GM12892 (cell line): ENCODE measurements at places on chromosomes 1 and 21.

GRCh38 chr1:186763107-186763506, 65.6 kb upstream of the PLA2G4A start:
- DNase-seq, result no peak

GRCh38 chr1:43970502-43970901, 692 bp downstream of the DPH2 start:
- no peak for DNase-seq

DNA sequence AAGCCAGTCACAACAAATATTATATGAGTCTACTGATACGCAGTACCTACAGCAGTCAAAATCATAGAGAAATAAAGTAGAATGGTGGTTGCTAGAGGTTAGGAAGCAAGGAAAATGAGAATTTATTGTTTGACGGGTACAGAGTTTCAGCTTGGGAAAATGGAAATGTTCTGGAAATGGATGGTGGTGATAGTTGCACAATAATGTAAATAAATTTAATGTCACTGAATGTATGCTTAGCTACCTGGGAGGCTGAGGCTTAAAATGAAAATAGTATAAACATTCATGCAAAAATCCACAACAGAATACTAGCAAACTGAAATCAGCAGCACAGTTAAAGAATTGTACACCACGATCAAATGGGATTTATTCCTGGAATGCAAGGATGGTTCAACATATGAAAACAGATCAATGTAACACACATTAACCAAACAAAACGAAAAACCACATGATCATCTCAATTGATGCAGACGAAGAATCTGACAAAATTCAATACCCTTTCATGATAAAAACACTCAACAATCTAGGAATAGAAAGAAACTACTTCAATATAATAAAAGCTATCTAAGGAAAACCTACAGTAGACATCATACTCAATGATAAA, 10.7 kb downstream of the TUT4 start:
- no peak for DNase-seq

- DNase-seq, result no peak
These were observed 934 bp upstream of the MSH4 start for GRCh38 chr1:75795703-75796193.

- DNase-seq, result no peak
These were observed 150.8 kb downstream of the MAST2 start for GRCh38 chr1:45953934-45954847.

- DNase-seq, result no peak
These were observed 112.9 kb downstream of the GREM2 start for GRCh38 chr1:240499012-240499411.

DNA sequence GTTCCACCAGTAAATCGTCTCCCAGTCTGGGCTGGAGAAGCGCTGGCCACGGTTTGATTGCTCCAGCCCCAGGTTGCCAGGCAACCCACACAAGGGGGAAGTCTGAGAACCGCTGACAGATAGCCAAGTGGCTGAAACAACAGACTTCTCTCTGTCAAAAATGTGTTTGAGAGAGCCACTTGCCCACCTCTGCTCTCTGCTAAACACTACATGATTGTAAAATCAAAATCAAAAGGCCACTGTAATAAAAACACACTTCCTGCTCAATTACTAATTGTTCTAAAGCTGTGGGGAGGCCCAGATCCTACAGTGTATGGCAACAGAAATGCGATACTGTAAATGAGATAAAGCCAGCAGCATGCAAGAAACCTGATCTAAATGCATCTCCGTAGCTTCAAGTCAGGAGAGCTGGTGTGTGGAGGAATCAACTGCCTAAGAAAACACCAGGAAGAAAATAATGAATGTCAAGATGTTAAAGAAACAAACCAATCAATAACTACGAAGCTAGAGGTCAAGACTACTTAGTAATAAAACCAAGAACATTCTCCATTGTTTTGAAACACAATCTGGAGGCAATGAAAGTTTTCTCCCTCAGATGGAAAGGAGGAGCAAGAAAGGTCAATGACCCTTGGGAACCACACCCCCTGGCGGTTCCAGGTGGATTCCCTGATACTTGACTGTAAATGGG, 121.2 kb downstream of the SLC45A1 start:
- DNase-seq, result peak; percentile 42

DNA sequence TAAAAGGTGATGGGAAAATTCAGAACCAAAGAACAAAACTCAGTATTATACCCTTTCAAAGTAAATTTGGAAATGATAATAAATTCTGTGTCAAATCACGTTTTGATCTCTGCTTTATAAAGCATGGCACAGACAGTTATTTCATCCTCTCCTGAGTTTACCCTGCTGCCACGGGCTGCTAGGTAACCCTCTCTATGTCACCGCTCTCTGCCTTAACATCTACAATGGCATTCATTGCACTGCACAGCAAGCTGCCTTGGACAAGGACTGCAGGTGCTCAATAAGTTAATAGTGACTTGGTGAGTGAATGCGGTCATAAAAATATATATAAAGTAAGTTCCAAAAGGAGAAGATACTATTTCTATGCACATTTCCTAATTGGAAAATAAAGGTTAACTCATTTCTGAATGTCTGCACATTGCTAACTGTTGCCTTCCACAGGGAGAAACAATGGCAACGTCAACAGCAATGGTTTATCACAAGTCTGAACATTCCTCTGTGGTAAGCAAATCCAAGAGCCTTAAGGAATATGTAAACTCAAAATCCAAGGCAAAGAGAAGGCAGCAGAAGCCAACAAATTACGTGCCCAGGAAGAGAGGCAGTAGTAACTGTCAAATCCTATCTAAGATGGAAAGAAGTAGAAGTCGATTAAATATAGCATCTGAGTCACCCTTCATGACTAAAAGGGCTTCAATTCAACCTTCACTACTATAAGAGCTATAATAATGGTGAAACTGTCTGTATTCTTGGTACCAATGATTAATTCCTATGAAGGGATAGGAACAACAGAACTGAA, 19.4 kb downstream of the FYB2 start:
- no peak for DNase-seq

DNA sequence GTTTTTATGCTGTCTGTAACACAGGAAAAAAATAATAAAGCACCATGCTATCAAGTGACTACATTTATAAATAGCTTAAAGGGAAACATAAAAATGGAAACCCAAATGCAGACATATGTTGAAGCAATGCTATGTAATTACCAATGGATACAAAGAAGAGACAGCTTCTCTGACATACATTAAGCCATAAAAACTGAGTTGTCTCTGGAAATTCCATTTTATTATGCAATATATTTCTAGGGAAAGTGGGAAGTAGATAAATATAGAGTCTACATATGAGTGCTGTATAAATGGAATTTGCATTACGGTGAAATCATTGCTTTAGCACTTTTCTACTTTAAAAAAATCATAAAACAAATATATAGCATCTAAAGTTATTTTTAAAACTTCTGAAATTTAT, 135.2 kb upstream of the COL11A1 start:
- no peak for DNase-seq

DNA sequence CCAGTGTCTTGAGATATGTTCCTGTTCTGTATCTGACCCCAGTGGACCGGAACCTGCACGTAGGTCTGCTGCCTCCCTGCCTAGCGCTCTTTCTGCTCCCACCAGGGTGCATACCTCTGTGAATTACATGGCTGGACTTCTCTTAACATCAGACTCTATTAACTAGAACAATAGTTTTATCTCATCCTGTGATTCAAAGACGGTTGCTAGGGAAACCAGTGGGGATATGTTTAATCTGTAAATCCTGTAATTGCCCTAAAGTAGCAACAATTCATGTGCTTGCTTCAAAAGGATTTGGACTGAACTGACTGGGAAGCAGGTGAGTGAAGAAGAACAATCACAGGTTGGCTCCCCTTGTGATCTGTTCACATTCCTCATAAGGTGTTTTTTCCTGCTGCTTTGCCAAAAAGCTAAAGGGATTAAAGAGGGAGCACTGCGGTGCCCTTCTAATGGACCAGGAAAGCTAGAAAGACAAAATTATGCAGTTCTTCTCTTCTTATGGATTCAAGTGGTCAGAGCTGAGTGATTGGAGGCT, 52.7 kb upstream of the DIRAS3 start:
- DNase-seq, result no peak

DNA sequence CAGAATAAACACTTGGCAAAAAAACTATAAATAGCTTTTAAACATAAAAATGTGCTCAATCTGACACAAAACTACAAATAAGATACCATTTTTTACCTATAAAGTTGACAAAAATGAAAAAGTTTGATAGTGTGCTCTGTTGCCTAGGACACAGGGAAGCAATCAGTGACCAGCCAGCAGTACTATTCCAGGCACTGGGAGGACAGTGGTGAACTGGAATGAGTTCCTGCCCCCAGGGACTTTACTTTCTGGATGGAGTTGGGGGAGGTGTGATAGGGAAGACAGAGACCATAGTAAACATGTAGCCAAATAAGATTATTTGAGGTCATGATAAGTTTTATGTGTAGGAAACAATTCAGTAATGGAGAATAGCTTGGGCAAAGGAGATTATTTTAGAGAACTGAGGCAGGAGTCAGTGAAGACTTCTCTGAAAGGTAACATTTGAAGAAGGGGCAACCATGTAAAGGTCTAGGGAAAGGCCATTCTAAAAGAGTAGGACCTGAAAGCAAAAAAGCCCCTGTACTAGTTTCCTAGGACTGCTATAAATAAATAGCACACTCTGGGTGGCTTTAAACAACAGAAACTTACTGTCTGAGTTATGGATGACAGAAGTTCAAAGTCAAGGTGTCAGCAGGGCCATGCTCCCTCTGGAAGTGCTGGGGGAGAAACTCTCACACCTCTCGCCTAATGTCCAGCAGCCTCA, 42.0 kb downstream of the EEIG2 start:
- DNase-seq, result no peak

DNA sequence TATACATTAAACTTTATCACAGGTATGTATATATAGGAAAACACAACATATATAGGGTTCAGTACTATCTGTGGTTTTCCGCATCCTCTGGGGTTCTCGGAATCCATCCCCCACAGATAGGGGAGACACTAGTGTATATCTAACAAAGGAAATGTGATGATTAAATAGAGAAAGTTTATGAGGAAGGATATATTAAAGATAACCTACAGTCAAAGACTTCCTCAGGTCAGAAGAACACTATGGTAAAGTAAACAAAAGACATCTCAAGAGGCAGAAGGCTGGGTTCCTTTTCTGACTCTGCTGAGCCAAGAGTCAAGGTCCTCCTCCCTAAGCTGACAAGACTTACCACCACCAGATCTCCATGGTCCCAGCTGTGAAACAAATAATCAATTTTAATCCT, 12.1 kb downstream of the USP24 start:
- DNase-seq, result no peak

- DNase-seq, result peak; percentile 47
These were observed 176.9 kb upstream of the LMO4 start for GRCh38 chr1:87151500-87152421.

GRCh38 chr1:64310760-64311159, 107.3 kb downstream of the UBE2U start:
- no peak for DNase-seq

DNA sequence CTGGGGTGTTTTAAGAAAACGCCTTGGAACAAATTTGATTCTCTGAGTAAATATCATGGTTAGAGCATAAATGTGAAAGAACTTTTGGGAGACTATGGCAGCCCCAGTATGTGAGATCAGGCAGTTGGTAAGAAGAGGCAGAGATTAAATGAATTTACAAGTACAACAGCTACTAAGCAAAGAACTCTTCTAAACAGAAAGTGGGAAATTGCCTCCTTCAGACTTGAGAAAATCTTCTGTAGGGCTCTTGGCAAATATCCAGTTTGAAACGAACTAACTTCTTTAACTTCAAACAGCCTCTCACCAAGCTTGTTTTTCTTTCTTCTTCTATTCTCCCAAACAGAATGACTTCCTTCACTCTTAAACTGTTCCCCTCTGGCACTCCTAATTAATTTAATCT, 337.7 kb downstream of the SIPA1L2 start:
- DNase-seq, result no peak

- no peak for DNase-seq
These were observed 13.8 kb downstream of the KNCN start for GRCh38 chr1:46537651-46538050.

DNA sequence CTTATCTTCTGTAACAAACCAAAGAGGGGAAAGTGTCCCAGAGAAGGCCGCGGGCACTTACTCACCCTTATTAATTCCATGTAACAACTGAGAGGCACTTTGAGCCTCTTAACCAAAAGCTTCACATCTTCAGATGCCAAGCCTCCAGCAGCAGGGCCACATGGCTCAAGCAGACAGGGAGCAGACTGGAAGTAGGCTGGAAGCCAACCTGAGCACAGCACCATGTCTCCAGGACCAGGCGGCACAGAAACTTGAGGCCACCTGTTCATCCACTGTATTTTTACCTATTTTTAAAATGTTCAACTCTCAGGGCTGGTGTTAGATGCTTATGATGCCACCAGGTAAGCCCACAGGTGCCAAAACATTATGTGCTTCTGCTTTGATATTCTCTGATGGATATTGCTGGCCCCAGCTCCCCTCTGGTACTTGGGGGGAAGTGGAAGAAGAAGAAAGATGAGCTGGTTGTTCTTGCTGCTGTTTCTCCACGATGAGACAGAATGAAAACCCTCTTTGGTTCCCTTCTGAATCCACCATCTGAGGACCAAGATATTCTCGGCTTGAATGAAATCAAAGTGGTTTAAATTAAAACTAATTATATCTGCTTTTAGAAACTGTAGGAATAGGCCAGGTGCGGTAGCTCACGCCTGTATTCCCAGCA, 30.6 kb upstream of the SDE2 start:
- DNase-seq, result no peak

DNA sequence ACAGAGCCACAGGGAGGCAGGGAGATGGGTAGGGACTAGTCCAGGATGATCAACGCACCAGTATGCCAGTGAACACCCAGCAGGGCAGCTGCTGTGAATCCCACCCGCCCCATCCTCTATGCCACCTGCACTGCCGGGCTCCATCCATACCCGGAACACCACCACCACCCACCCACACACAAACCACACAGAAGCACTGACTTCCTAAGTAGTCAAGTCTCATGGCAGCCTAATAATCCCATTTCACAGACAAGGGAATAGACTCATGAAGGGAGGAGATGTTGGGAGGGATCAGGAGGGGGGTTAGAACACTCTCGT, 6.3 kb downstream of the DRAXIN start:
- no peak for DNase-seq

- DNase-seq, result no peak
These were observed 6.0 kb upstream of the KNCN start for GRCh38 chr1:46557403-46557802.

- DNase-seq, result no peak
These were observed 2.0 kb downstream of the SV2A start for GRCh38 chr1:149915429-149916192.

GRCh38 chr1:80535466-80535865, 1265.3 kb upstream of the ADGRL2 start:
- DNase-seq, result no peak

DNA sequence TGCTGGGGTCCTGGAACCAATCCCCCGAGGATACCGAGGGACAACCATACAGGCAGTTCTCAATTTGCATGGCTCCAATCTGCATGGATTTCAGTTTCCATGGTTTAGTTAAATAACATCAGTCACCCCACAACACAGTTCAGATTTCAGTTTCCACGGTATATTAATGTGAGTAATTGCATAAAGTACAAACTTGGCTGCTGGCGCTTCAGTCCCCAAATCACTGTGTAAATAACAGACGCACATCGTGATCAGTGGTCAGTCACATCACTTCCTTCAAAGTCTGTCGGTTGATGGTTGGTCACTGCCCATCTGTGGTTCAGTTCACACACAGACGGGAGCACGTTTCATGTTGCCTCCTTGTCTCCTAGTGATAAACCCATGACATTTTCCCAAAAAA, 66.4 kb upstream of the LPGAT1 start:
- no peak for DNase-seq

- no peak for DNase-seq
These were observed 16.4 kb downstream of the PLEKHM2 start for GRCh38 chr1:15700508-15700907.
